Fibroblast of mammary gland (primary cell): ENCODE measurements at places on chromosomes 11 and 22.

GRCh38 chr22:26565181-26565580 lies 24.8 kb downstream of the TPST2 start:
- no peak for DNase-seq

DNA sequence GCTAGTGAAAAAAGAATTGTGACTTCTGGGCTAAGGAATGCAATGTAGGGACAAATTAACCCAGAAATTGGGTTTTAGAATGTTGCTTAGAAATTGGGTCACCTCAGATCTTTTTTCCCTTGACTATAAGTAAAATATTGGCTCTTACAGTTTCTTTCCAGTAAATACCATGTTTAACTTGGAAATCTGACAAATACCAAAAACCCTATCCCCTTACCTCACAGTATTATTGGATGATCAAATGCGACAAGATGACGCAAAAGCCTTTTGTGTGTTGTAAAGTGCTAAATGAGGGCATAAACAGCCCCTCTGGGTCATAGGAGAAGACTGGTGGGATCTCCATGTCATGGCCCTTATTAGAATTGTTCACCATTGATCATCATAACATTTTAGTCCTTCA lies 6.1 kb upstream of the UPB1 start:
- no peak for DNase-seq

- DNase-seq, result peak; percentile 50
These were observed 24.2 kb downstream of the PPFIBP2 start for GRCh38 chr11:7538031-7538430.

- DNase-seq, result no peak
These were observed 107.4 kb downstream of the RASSF10 start for GRCh38 chr11:13116491-13116890.

DNA sequence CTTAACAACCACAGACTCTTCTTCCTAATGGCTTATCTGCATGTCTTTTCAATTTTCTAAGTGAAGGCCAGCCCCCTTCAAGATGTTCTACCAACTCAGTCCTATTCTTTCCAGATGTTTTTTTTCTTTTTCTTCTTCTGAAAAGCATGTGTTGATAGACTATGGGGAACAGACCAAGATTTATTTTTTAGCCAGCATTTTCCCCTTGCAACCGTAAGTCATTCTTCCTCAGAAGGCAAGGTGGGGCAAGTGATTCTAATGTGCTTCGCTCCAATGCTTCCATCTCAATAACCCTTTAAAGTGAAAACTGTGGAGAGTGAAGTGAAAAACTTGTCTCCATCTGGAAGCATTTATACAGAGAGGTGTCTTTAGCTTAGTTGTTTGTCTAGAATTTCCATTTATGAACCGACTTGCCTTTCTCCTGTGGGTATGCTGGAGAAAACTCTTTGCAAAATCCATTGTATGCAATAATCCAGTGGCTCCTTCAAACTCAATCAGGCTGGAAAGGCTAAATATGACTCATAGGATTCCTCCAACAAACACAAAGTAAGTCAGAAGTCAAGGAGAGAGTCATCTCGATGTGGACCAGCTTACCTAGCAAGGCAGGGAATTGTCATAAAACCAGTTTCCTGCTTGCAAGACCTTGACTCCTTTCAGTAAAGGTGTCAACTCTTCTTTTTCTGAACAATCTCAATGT lies 83.7 kb downstream of the MAML2 start:
- peak; percentile 90 for DNase-seq

DNA sequence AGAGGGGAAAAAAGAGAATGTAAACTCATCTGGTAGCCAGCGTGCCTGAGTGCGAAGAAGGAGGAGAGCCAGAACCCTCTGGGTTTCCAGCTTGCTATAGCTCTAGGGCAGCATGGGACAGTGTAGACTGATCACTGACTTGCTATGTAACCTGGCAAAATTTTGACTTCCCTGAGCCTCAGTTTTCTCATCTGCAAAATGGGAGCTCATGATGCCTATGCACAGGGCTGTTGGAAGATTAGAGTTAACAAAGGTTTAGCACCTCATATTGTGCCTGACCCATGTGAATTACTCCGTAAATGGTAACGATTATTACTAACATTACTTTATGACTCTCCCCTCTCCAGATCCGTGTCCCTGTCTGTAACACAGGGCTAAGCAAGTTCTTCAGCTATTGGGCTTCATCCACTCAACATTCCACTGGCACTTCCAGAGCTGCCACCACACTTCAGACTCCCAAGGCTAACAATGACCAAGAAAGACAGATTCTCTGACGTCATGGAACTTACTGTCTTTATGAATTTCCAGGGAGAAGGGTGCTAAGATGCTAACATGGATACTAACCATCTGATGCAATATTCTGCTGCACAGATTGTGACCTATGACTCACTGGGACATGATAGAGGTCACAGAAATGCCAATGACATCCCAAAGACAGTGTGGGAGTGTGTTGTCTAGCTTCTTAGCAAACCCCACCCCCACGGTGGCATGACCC lies 195.2 kb downstream of the TRIM29 start:
- DNase-seq, result peak; percentile 50

DNA sequence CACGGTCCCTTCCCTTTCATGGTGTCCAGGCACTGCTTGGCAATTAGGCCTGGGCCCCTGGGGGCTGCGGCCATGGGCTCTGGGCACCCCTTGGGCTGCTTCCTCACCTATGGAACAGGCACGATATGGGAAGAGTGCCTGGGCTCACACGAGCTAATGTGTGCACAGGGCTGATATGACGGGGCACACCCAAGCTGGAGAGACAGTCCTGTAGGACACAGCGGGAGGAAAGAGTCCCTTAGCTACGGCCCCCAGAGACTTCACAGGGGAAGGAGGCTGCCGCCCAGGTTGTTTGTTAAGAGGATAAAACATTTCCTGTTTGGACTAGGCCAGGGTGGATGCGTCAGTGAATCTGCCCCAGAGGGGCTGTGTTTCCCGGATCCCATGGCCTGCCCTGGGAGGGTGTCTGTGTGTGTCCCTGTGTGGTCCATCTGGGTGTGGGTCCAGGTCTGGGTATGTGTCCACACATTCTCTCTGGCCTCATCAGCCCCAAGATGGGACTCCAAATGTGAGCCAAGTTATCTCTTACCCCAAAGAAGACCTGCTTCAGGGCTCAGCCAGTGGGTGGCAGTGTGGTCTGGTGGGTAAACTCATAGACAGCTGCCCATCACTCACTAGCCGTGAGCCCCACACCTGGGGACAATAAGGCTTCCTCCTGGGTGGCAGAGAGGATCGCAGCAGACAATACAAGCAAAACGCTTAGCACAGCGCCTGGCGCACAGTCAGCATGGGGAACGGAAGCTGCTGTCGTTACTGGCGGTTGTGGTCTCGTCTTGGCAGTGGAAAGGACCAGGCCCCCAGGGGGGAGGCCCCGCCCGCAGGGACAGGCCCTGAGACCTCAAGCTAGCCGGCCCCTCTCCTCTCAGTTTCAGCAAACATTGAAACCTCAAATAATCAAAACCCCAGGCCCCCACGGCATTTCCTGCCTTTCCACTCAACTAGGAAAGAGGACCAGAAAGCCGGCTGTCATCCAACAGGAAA lies 3.2 kb upstream of the EMID1 start:
- peak; percentile 5 for DNase-seq

DNA sequence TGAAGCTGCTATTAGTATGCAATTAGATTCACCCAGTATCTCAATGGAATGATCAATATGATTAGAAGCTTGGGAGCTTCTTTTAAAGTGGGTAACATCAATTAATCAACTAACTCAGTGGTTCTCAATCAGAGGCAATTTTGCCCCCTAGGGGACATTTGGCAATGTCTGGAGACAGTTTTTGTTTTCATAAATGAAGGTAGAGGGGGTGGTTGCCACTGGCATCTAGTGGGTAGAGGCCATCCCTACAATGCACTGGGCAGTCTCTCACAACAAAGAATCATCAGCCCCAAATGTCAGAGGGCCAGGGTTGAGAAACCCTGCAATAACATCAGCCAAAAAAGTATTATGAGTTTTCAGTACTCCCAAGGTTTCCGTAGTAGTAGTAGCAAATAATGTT lies 5.9 kb upstream of the AMOTL1 start:
- no peak for DNase-seq

GRCh38 chr22:36562261-36562835 lies 33.4 kb upstream of the EIF3D start:
- DNase-seq, result peak; percentile 51

- DNase-seq, result no peak
These were observed 1.7 kb downstream of the RASGRP2 start for GRCh38 chr11:64742087-64742888.

DNA sequence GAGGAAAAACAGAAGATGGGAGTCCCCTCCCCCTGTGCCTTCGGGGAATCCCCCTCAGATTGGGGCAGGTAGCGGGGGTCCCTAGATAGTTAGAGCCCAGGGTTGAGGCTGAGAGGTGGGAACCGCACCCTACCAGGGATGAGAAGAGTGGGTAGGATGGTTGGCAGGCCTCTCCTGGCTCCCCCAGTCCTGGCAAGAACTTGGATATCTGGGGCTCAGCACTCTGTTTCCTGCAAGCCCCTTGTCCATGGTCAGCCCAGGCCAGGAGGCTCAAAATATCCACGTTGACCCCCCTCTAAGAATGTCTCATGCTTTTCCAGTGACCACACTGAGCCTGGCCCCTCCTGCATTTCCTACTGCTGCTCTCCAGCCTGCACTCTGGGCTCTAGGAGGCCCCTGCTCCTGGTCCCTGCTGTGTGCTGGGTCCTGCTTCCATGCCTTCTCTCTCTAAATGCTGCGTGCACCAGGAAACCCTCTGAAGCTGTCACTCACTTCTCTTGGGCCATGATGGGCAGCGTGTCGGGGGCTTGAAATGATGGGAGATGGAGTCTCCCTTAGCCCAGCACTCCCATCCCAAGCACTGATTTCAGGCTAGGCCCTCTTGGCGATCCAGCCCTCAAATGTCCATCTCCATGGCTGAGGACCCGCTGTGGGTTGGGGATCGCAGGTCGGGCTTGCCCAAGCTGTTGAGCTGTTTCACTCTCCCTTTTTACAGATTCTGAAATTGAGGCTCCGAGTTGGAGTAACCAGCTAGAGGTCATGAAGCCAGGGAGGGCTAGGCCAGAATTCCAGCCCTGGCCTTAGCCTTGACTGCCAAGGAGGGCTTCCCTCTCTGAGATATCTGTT lies 2.0 kb downstream of the MAP3K11 start:
- DNase-seq, result peak; percentile 16

GRCh38 chr22:17845790-17846189 lies 71.5 kb upstream of the BID start:
- no peak for DNase-seq

DNA sequence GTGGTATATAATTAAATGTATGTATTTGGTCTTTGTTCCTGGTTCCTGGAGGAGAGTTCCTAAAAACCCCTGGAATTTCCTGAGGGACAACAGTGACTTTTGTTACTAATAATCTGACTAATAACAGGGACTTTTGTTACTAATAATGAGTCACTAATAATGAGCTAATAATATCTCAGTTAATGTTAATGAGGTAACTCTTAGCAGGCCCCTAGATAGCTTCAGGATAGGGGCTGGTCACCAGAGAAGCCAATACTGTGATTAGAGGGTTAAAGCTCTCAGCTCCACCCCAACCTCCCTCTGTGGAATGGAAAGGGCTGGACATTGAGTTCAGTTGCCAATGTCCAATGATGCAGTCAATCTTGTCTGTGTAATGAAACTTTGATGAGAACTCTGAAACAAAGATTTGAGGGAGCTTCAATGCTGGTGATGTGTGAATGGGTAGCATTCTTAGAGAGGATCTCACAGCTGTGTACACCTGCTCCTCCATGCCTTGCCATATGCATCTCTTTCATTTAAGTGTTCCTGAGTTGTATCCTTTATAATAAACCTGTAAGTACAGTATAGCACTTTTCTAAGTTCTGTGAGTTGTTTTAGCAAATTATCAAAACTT lies 1431.4 kb upstream of the TENM4 start:
- DNase-seq, result no peak

DNA sequence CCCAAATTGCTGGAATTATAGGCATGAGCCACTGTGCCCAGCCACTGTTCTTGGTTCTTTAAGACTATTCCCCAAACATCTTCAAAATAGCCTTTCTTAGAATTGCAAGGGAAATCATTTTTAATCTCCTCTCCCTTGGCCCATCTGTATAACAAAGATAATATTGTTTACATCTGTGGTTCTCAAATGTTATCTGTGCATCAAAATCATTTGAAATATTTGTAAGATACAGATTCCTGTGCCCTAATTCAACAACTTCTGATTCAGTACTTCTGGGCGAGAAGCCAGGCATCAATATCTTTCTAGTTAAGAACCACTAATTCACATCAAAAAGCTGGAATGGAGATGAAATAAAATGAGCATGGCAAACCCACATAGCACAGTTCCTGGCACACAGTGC lies 83.0 kb downstream of the TMPRSS5 start:
- DNase-seq, result no peak

DNA sequence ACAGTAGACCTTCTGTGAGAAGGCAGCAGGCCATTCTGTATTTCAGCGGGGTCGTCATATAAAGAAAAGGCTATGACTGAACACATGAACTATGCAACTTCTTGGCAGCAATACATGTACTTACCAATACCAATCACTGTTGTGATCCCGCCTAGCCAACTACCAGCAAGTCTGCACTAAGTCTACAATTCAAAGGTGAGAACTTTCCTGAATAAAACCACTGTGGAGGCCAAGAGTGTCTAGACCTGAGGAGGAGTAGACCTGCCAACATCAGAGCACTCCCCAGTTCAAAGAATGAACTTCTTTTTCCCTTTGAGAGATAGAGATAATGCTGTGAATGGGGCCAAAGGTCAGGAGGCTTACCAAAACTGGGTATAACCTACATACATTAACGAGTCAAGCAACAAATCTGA lies 108.2 kb downstream of the SIK3 start:
- peak; percentile 88 for DNase-seq

DNA sequence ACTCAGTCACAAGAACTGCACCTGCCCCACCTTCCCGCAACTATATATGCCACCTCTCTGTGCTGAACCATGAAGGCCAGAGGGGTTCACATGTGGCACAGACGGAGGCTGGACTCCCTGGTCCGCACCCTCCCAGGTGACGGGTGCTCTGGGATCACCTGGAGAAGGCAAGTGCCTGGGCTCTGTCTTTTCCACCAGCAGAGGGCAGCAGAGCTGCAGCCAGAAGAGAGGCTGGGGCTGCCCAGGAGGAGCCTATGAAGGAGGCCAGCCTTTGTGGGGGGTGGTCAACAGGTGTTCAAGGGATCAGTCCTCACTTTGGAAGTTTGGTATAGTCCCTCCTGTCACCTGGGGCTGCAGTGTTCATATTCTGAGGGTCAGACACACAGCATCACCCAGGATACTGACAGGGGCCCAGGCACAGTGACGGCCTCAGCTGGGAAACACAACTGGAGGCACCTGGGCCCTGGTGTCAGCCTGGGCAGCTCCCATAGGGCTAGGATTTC lies 39.2 kb upstream of the IGLL5 start:
- DNase-seq, result peak; percentile 40

GRCh38 chr22:28205926-28206325 lies 286.9 kb upstream of the PITPNB start:
- DNase-seq, result no peak

DNA sequence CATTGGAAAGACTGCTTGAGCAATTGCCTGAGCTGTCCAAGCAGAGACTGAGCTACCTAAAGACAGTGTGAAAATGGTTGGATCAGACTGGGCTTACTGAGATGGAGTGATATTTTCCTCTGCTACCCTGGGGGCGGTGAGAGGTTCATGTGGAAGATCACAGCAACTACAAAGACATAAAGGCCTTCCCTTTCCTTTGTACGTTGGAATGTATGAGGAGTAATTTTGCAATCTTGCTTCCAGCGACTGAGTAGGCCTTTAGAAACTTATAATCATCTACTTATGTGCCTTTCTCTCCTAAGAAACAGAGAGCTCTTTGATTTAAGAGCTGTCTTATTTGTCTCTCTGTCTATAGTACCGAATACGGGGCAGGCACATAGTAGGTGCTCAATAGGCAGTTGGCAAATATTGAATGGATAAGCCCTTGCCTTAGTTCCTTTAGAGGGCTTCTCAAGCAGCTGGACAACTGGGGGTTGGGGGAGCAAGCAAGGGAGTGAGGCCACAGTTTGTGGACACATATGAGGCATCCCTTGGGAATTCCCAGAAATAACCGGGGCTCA lies 2.4 kb upstream of the HEPACAM start:
- DNase-seq, result peak; percentile 46
